Inflammatory macrophage treated with lipopolysaccharide for 4 hours (primary cell): ENCODE measurements at places on chromosomes 2 and 18.

- no peak for DNase-seq
Measured at GRCh38 chr2:75022516-75022915, 64.1 kb downstream of the POLE4 start.

- no peak for DNase-seq
Measured at GRCh38 chr2:190335225-190335559, 8.2 kb upstream of the INPP1 start.

DNA sequence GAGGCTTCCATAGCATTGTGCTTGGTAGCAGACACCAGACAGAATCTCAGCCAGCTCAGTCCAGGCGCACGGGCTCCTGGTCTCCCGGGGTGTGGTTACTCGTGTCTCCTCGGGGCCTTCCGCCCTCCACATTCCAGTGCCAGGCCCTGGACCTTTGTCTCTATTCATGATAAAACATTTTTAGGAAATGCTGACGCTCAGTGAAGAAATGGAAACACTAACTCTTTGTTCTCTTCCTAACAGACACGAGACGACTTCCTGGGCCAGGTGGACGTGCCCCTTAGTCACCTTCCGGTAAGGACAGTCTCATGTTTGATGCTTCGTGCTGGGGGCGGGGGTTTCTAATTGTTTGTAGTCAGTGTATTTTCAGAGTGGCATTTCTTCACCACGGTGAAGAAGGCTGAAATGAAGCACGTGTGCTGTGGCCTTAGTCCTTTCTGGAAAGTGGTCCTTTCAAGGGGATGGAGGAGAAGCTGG, 271.8 kb downstream of the NEDD4L start:
- no peak for DNase-seq

DNA sequence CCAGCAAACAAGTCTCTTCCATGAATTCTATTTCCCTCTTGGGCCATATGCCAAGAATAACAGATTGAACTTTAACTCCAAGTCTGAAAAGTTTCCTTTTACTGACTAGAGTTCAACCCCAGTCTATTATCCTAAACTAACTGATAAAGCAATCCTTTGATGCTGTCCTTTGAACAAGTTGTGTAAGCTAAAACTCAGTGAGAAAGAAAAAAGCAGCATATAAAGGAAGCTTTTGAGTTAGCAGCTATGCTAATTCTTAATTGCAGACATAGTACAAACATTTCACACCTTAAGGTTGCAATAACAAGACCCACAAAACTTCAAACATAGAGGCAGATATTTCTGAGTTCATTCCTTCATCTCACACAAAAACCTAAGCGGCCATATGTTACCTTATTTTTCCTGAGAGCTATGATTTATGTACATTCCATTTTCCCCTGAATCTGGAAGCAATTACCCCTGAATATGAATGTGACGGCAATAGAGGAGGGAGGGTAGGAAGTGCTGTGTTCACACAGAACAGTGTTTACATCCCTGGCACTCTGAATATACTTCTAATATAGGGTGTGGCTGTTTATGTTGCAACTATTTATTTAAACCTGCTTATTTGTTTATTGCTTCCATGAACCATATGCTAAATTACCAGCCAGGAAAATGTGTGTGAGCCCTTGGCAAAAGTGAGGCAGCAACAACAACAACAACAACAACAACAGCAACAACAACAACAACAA, 180.6 kb downstream of the IRS1 start:
- no peak for DNase-seq

DNA sequence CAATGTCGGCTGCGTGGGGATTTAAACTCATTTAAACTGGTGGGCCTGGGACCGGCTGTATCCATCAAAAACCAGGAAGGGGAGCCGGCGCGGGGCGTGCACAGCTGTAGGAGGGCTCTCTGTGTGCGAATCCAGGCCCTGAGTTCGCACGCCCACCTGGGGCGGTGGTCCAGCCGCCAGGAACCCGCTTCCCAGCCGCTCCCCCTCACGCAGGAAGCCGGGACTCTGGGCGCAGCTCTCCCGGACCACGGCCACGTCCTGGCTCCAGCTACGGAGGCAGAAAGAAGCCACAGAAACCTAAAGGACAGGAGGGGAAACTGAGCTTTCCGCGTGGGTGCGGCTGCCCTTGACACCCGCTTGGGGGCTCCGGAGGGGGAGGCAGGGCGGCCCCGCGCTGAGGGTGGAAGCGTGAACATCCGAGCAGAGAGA, 80.6 kb downstream of the GFPT1 start:
- peak; percentile 1 for DNase-seq

DNA sequence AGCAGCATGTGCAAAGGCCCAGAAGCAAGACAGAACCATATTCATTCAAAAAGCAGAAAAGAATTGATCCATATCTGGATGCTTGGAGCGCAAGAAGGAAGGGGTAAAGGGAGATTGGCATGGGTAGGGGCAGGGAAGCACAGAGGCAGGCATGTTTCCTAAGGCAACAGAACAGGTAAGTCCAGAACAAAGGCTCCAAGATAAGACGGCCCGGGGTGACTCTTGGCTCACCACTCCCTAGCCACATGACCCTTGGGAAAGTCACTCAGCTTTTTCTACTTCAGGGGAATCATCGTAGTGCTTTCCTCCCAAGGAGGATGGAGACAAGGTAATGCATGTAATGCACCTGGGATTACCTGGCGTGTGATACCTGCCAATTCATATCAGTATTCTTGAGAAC, 37.7 kb upstream of the ST3GAL5 start:
- no peak for DNase-seq

DNA sequence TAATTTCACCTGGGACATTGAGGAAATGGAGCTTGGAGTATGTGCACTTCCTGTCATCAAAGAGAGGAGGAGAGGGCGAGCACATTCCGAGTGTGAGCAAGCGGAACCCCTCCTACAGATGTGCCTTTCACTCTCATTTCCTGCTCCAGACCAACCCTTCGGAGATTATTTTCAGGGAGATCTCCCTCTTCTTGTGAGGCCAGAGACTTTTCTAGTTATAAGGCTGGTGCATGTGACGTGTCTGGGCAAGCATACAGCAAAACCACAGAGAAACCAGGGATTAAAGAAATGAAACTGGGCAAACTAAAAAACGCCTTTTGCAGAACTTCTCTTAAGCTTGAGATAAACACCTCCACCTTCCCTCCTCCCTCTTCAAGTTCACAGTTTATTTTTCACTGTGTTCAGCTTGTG, 409.2 kb upstream of the TCF4 start:
- peak; percentile 46 for DNase-seq

DNA sequence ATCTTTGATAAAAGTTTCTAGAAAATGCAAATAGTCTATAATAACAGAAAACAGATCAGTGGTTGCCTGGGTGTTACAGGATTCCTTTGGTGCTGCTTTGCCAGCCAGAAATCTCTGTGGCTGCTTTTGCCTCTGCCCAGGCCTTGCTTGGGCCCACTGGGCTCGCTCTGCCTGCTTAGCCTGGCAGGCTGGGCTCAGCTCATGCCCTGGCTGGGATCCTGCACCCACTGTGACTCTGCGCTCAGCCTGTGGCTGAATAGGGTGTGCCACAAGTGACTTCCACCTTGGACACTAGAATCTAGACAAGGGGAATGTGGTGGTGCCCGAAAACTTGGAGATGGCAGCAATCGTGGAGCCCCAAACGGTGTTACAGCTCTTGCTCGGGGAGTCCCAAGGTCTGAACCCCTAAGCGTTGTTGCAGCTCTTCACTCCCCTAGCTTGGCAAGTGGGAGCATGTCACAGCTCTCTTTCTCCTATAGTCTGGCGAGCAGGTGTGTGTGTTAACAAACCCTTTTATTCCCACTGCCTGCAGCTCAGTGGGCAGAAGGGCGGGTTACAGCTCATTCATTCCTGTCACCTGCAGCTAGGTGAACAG, 50.9 kb downstream of the FBXO48 start:
- no peak for DNase-seq

DNA sequence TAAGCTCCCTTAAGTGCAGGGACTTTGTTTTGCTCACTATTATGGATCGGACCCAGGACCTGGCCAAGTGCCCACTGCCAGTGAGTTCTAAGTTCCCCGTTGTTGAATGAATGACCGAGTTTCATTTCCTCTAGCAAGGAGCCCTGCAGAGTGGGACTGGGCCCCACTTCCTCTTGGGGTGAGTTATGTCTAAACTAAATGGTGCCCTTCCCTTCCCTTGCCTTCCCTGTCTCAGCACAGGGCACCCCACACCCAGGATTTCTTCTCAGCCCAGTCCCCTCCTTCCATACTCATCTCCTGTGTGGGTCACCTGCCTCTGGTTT, 195.3 kb upstream of the HS6ST1 start:
- DNase-seq, result peak; percentile 92

- DNase-seq, result no peak
Measured at GRCh38 chr2:112805542-112805941, 21.2 kb upstream of the IL1A start.

- no peak for DNase-seq
Measured at GRCh38 chr2:177275040-177275742, 10.7 kb upstream of the NFE2L2 start.

GRCh38 chr2:135607561-135607960, 76.3 kb downstream of the R3HDM1 start:
- DNase-seq, result no peak

- no peak for DNase-seq
Measured at GRCh38 chr2:64649013-64649484, 4.7 kb downstream of the SERTAD2 start.

DNA sequence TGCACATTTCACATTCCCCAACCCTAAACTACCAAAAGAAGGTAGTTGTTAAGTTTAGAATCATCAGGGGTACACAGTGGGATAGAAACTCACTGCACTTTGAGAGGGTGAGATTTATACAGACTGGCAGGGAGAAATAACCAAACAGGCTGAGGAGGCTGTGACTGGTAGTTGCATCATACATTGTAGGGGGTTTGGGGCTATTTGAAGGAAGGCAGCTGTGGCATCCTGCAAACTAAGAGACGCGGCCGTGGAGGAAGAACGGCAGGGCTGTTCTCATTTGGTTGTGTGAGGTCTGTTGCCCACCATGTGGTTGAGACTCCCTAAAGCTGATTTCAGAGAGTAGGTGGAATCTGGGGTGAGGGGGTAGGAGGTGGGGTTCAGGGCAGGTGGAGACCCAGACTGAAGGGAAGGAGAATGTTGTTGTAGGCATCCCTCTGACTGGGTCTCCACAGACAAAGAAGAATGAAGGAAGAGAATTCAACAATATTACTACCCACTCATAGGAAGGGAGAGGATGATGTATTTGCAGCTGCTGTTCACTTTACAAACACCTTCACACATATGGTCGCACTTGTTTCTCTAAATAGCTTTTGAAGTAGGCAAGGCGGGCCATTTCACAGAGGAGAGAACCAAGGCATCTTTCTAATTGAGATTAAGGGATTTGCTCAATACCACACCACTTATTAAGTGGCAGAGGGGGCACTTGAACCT, 170.9 kb upstream of the SIX2 start:
- DNase-seq, result no peak

- no peak for DNase-seq
Measured at GRCh38 chr2:19706332-19706731, 195.5 kb downstream of the TTC32 start.

DNA sequence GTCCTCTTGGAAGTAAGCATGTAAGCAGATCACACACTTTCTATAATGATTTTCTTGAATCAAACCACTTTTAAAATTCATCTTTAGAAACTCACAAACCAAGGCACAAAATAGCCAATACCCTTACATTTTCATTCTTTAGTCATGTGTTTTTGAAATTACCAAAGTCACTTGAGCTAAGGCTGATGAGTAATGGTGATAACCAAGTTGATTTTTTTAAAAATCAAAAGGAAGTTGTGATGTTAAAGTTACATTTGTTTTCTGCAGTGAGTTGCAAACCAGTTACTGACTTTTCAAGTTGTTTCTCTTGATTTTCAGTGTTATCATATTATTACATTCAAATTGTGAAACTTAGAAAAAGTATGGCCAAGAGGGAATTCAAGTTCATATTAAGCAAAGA, 21.5 kb upstream of the IL18RAP start:
- peak; percentile 49 for DNase-seq

DNA sequence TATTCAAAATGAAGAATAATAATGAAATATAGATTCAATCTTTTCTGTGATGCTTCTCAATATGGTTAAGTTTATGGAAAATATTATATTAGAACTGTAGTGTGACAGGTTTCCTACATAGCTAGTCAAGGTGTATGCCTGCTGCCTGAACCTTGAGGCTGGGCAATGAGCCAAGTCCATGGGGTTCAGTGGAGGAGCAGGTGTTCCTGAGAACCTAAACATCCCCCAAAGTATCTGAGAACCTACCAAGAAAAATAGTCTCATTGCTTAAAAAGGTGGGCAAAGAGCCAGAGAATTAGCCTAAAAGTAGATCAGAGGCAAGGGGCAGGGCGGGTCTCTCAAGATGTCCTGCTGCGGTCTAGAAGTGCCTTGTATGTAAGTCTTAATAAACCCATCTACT, 185.9 kb upstream of the SPHKAP start:
- no peak for DNase-seq

DNA sequence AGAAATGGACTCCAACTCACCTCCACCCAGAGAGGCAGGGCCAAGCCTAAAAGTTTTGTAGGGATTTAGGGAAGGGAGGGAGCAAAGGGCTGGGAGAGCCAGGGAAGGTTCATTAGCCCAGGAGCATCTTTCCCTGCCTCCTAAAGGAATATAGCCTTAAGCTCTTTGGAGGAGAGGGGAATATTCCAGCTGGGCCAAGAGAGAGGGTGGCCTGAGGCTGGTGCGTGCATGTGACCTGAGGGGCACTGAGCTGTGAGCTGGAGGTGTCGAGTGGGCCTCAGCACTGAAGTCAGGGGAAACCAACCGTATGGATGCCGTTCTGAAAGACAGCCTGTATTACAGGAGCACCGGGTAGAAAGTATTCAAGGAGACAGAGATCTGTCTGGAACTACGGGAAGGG, 112.6 kb downstream of the KLHL29 start:
- DNase-seq, result no peak

GRCh38 chr18:32301976-32302743, 112.3 kb downstream of the MEP1B start:
- DNase-seq, result peak; percentile 4

DNA sequence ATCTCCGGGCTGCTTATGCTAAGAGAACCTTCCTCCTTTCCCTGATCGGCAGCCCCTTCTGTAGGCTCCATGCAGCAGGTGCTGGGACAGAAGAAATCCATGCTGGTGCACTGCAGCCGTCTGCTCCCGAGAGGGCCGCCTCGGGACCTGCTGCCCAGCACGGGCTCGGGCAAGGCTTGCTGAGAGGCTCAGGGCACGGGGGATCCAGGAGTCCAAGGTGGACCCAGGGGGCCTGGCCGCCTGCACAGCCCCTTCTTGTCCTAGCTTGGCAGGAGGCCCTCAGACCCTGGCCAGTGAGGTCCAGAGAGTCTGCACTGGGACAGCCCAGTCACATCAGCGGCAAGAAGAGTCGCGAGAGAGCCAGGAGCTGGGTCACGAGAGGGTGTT, 13.3 kb upstream of the DUSP2 start:
- DNase-seq, result no peak

- DNase-seq, result no peak
Measured at GRCh38 chr18:57957210-57957609, 86.8 kb upstream of the NEDD4L start.

GRCh38 chr2:69804416-69804815, 25.0 kb upstream of the GMCL1 start:
- DNase-seq, result no peak

GRCh38 chr18:59624369-59624765, 72.9 kb downstream of the CCBE1 start:
- no peak for DNase-seq

GRCh38 chr2:239259603-239260298, 141.1 kb downstream of the HDAC4 start:
- peak; percentile 76 for DNase-seq
